Stimulated activated CD4-positive, alpha-beta T cell treated with anti-CD3 and anti-CD28 coated beads, Interleukin-15, amount 100 ng/mL, for 1 hour (primary cell): ENCODE measurements at places on chromosomes 13 and 19.

GRCh38 chr19:33225458-33225926 is at the start of gene SLC7A10:
TSS of gene SLC7A10 (minus strand) at chr19:33225850. CDS start at chr19:33225703, 147 bp downstream.
- DNase-seq: no peak

DNA sequence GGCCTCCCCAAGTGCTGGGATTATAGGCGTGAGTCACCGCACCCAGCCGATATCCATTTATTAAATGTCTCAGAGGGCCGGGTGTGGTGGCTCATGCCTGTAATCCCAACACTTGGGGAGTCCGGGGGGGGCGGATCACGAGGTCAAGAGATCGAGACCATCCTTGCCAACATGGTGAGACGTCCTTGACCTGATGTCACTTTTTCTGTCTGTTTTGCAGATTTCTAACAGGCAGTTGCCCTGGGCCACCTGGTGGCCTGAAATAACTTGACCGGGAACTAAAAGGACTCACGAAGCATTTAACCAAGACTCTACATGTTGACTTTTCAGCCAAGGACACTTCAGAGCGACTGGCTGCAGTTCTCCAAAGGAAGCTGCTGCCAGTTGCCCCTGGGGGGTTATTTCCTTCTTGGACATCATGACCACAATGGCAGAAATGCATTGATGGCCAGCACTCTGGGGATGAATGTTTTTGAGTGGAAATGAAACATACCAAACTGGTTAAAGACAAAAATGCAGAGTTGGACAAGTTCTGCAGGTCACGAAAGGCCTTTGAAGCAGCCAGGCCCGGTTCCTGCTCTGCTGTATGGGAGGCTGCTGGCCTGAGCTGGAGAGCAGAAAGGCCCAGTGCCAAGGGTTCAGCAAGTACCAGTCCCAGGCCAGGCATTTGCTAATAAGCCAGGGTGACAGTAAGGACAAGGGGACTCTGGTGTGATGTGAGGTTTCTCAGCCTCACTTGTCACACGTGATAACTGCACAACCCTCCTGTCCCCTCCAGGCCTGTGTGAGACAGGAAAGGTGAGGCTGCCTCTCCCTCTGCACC is 8.3 kb downstream of the ZNF837 start:
- no peak for DNase-seq

DNA sequence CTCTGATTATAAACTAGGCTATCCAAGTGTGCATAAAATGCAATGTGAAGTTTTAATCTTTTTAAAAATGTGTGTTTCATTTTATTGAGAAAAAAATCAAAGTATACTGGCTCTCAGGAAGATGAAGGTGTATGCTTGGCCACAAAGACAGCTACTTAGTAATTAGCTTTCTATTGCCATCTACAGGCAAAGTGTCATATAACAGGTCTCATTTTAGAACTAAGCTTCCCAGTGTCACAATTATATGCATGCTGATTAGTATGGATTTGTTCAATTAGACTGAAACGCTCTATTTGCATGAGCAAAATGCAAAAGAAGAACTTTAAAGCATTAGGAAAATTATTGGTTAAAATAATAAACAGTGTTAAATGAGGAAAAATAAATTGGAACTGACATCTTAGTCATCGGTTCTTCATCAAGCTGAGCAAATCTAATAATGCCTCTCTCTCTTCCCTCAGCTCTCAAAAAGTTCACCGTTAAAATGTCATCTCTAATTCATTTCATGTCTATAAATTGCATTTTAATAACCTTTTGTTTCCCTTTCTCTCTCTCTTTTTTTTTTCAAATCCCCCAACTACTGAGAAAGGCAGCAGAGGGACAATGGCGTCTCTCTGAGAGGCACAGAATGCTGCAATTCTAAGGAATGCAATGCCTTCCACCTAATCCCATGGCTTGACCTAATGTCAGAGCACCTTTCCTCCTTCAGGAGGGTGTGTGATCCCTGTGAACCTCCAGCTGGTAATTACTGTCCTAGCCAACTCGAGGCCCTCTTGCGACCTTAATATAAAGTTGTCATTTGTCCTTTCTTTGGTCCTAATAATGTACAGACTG is 313.1 kb upstream of the MAB21L1 start:
- no peak for DNase-seq

GRCh38 chr19:51568456-51568855 is 2.6 kb upstream of the ZNF175 start:
- DNase-seq: no peak

DNA sequence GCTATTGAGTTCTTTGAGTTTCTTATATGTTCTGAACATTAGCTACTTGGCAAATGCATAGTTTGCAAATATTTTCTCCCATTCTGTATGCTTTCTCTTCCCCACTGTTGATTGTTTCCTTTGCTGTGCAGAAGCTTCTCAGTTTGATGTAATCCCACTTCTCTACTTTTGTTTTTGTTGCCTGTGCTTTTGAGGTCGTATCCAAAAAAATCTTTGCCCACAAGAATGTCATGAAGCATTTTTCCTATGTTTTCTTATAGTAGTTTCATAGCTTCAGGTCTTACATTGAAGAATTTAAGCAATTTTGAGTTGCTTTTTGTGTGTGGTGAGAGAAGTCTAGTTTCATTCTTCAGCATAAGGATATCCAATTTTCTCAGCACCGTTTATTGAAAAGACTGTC is 536.7 kb upstream of the ARGLU1 start:
- no peak for DNase-seq

DNA sequence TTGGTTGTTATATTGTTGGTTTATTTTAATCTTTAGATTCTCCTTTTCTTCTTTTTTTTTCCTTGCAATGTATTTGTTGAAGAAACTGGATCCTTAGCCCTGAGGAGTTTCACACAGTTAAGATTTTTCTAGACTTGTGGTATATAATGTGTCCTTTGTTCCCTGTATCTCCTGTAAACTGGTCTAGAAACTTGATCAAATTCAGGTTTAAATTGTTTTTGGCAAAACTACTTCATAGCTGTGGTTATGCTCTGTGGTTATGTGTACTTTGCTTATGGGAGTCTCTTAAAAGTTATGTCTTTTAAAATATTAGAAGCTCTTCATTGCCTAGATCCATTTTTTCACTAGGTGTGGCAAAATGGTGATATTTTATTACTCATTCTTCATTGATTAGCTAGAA is 3.7 kb upstream of the MTRF1 start:
- no peak for DNase-seq

GRCh38 chr13:20188667-20189553 is 3.8 kb downstream of the GJB2 start:
- DNase-seq: no peak

DNA sequence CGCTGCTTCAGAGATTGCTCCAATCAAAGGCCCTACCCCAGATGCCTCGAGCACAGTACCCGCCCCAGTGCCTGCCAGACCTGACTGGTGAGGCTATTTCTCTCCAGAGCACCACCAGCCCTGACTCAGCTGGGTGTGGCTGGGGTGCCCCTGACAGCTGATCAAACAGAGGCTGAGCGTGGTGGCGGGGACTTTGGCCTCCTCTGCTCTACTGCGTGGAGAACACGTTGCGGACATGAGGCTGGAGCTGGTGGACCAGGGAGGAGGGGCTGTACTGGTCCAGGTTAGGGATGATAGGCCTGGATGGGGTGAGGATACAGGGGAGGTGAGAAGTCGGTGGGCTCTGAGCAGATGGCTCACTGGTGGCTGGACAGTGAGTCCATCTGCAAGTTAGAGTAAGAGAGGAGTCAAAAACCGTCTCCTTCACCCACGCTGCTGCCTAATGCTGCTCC is 3.5 kb upstream of the DOCK6 start:
- no peak for DNase-seq

DNA sequence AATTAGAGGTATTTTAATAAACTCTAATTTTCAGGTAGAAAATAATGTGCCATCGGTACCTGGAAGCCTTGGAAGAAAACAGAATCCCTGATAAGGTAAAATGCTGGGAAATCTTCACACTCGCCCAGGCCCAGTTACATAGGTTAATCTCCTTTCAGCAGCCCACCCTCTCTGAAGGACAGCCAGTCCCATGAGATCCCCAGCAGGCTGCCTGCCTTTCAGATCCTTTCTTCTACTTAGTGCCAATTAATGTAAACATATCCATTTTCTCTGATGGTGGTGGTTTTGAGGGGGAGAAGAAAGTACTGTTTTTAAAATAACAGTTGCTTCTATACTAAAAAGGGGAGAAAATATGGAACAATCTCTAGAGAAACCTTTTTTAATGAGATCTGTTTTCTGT is 12.2 kb downstream of the SMAD9 start:
- DNase-seq: no peak

GRCh38 chr19:13025819-13026456 is 30.7 kb downstream of the NFIX start:
- no peak for DNase-seq

- no peak for DNase-seq
Observed at GRCh38 chr13:21076253-21076652, 14.9 kb upstream of the LATS2 start.
